Fibroblast of pulmonary artery (primary cell): ENCODE measurements at places on chromosomes 4 and X.

GRCh38 chr4:10534820-10535219 lies 77.6 kb upstream of the ZNF518B start:
- DNase-seq = no peak

- DNase-seq = no peak
Observed at GRCh38 chrX:132375941-132376340, 112.9 kb downstream of the MBNL3 start.

DNA sequence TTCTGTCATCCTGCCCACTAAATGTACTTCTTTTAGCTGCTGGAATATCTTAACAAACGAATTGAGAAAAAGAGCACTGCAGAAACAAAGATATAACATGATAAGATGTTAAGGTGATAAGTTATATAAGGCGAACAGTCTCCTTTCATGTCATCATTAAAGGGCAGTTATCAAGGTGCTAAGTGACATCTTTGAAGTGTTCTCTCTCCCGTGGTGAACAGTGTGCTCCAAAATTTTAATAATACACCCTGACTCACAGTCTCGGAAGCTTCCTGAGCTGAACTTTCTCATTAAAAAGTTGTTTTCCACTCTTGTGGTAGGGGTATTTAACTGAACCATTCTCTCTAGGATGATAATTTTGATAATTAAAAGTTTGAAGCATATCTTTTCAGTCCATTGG lies 61.6 kb downstream of the PLS3 start:
- DNase-seq = no peak

- no peak for DNase-seq
Observed at GRCh38 chrX:143536176-143536575, 18.9 kb upstream of the SPANXN3 start.
